Stimulated activated CD4-positive, alpha-beta T cell treated with anti-CD3 and anti-CD28 coated beads, TNF-alpha, amount 100 ng/mL, for 1 hour (primary cell): ENCODE measurements at places on chromosomes 13 and 19.

DNA sequence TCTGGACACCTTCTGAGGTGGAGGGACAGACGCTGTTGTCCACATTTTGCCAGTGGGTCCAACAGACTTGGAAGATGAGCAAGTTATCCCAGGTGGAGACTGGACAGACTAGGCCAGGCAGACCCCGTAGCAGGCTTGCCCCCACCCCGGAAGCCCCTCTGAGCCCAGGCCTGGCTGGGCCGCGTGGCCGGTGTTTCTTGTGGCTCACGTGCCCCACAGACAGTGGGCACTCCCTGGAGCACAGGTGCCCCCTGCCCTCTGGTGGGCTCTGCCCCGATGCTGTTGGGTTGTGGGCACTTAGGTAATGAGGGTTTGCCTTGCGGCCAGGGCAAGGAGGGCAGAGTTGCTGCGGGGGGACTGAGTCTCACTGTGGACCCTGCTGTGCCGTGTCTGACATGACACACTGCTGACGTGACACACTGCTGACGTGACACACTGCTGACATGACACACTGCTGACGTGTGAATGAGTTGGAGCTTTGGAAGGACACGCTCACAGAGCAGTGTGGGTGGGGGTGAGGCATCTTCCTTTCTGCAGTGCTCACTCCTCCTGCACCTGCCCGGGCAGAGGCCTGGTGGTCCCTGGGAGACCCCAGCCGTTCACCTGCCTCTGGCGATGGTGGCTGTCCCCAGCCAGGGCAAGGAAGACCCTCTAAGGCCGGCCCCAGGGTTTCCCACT, 25.1 kb downstream of the DOT1L start:
- DNase-seq = no peak

- DNase-seq = no peak
These were observed 73.0 kb upstream of the OXGR1 start for GRCh38 chr13:97067017-97067895.

GRCh38 chr13:90686442-90686841, 661.0 kb upstream of the MIR17HG start:
- DNase-seq = no peak

DNA sequence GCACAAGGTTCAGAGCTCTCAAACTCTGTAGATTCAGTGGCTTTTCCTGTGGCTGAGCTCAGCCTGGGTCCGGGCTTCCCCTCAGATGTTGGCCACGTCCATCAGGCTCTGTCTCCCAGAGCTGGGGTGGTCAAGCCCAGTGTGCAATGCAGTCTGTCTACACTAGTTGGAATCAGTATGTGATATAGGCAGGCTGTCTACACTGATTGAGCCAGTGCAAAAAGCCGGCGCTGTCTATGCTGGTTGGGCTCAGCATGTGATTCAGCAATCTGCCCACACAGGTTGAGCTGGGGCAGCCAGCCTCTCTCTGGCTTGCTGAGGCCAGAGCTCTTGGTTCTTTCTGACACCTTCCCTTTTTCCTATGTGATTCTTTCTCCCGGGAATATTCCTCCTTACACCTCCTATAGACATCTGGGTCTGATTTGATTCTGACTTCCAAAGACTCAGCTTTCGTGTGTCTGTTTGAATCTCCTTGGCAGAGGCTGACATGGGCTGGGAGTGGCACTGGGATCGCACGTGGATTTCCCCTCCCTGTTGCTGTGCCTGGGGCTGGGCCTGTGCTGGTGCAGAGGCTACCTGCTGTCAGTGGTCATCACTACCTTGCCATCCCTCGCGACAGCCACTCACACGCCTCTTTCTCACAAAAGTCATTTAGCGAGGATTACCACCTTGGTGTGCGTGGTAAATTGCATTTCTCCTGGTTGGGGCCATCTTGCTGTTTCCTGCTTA, 9.3 kb downstream of the CHST8 start:
- DNase-seq = no peak

GRCh38 chr13:100673376-100673712, 1.3 kb downstream of the TMTC4 start:
- DNase-seq = no peak
